Fibroblast of gingiva (primary cell): ENCODE measurements at places on chromosomes 4 and X.

- DNase-seq, result no peak
These were observed 176.2 kb downstream of the RAPGEF2 start for GRCh38 chr4:159279084-159279483.

- DNase-seq, result no peak
These were observed 2246.0 kb downstream of the ARAP2 start for GRCh38 chr4:33998291-33998690.

- no peak for DNase-seq
These were observed 49.5 kb upstream of the STOX2 start for GRCh38 chr4:183855323-183856190.

GRCh38 chrX:24080704-24081103, 25.9 kb downstream of the EIF2S3 start:
- DNase-seq, result no peak

DNA sequence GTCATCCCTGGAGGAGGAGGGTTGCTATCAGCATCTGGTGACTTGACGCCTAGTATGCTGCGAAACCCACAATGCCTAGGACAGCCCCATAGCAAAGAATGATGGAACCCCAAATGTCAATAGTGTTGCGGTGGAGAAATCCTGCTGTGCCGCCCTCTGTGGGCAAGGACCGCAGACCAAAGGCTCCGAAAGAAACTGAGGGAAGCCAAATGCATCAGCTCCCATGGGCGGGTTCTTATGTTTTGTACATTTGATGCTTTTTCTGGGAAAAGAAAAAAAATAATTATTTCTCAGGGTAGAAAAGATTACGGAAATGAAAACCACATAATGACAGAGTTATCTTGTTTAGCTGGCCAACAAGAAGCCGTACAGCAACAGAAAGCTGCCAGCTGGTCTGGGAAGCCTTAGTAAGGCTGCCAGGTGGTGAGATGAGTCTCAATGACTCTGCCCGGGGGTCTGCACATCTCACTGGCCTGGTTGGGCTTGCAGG, 95.0 kb upstream of the TBL1X start:
- DNase-seq, result no peak

DNA sequence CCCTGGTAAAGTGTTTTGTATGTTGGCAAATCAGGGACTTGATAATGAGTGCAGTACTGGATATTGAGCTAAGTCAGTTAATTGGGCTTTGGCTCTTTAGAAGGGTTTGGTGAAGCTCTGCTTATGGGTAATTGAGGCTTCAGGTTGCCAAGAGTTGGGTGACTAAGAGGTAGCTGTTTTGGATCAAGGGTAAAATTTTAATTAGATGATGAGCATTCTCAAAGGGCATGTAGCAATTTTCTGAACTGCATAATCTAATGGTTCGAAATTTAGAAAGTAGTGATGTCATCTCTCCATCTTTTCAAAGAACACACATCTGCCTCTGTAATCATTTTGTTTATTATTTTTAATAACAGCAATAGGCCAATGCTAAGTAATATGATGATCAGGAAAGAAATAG, 5.5 kb upstream of the TRIM2 start:
- peak; percentile 78 for DNase-seq

DNA sequence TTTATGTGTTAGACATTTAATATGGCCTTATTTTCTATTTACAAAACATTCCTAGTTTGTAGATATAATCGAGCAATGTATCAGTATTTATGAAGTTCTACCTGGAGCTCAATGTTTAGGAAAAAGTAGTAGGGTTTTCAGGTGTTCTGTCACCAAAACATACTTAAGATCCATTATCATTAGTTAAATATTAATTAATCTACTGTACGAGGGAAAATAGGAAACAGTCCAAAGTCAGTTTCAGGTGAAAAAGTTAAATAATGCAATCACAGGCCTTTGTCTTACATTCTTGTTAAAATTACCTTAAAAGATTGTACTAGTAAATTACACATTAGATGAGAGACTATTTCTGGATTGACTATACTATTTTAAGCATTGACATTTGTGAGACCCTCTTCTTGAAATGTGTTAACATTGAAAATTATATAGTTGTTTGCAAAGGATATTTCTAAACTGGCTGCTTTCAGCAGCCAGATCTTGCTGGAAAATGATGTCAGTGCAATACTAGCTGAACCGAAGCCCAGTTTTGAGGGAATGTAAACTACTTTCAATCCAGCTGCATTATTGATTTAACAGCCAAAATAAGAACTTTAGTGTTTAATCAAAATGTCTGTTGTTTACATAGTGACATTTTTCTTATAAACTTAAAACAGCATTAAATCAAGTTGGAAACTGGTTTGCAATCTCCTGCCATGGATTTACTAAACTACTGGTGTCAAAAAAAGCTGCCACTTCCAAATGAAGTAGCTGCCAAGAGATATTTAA, 19.3 kb downstream of the GUCY1B1 start:
- peak; percentile 75 for DNase-seq

GRCh38 chr4:30460818-30461217, 259.4 kb upstream of the PCDH7 start:
- DNase-seq, result no peak

- no peak for DNase-seq
These were observed 39.1 kb downstream of the ADGRL3 start for GRCh38 chr4:61239250-61239649.

DNA sequence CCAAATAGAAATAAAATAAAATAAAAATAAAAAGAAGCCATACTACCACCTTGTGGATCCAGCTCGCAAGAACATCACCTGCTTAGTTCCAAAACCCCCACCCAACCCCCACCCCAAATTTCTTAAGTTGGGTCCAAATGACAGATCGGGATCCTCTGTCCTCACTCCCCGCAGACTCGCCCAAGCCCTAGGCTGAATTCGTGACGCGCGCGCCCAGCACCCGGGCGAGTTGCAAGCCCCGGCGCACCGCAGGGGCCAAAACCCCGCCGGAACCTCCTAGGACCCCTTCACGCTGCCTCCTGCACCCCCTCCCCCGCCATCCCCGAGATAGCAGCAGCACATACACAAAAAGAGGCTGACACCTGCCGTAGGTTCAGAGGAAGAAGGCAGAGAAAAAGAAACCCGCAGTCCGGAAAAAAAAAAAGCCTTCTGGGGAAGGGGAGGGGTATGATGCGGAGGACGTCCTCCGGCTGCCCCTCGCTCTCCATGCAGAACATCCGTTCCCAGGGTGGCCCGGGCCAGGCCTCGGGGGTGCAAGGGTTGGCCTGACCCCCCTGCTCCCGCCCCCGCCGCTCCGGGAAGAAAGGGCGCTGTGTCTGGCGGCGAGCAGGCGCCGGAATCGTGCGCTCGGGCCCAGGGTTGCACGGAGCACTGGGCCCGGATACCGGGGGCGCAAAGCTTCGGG, 2.6 kb downstream of the NLGN4X start:
- DNase-seq, result no peak

- no peak for DNase-seq
These were observed 29.8 kb upstream of the ESX1 start for GRCh38 chrX:104284507-104284906.

- DNase-seq, result no peak
These were observed 521.0 kb upstream of the IGFBP7 start for GRCh38 chr4:57631147-57631546.

DNA sequence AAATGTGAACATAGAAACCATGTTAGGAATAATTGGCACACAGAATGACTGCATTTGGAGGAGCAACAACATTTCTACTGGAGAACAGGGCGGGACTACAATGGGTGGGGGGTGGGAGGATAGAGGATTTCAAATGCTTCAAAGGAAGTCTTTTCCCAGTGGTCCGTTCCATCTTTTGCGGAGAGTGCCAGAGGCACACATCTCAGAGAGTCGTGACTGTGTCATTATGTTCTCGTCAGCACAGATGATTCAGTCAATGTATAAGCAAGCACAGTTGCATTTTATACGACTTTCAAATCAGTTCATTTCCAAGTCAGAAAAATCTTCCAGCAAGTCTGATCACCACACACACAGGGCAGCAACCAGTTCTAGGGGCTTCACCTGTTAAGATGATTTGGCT, 22.7 kb upstream of the GPR50 start:
- DNase-seq, result no peak

GRCh38 chr4:134201216-134202161, at the start of gene PABPC4L:
Gene PABPC4L (minus strand): TSS chr4:134201789. CDS start chr4:134201019, 770 bp downstream.
- DNase-seq, result peak; percentile 28

DNA sequence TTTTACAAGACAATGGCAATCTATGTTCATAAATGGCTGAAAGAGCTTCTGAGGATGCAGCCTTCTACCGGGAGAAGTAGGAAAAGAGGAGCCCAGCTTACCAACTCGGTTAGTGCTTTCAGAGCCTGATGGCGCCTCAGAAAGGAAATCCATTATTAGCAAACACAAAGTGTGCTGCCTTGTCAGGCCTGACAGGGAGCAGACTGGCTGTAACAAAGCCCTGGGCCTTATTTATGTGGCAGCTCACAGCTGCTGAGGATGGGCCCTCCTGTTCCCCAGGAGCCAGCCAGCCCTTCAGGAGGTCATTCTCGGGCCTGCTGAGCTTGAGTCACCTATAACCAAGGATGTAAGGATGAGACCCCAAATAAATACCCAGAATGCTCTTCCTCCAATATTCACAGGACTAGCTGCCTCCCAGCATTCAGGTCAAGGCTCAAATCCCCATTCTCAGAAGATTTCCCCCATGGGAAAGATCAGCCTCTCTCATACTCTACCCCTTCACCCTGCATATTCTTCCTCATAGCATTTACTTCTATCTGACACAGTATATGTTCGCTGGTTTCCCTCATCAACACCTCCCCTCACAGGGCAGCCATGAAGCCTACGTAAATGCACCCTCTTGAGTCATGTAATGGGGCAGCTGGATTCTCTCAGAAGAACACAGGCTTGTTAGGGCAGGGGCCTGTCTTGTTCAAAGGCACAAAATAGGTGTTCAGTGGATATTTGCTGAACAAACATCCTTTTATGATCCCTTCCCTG, 227.0 kb upstream of the RASGEF1B start:
- DNase-seq, result no peak

DNA sequence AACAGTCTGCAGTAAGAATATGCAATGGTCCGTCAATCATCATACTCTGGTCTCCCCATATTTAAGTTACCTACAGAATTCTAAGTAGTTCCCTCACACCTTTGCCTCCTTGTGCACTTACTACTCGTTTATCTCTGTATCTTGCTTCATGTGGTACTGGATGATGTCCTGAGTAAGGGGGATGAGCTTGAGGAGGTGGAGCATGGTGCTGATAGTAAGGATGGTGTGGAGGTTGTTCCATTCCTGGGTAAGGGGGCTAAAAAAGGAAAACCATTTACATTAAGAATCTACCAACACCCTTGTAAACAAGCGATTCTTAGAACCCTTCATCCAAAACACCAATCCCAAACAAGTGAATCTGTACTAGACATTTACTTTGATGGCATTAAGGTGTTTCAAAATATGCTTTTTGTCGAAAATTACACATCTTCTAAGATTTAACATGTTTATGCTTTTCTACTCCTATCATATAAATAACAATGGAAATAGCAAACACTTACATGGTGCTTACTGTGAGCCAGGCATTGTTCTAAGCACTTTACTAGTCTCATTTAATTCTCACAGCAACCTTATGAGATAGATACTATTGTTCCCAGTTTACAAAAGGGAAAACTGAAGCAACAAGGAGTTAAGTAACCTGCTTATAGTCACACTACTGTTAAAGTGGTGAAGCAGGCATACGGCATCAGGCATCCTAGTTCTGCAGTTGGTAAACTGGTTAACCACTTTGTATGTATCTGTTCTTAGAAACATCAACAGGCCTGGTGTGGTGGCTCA, 33.5 kb downstream of the YTHDC1 start:
- no peak for DNase-seq

DNA sequence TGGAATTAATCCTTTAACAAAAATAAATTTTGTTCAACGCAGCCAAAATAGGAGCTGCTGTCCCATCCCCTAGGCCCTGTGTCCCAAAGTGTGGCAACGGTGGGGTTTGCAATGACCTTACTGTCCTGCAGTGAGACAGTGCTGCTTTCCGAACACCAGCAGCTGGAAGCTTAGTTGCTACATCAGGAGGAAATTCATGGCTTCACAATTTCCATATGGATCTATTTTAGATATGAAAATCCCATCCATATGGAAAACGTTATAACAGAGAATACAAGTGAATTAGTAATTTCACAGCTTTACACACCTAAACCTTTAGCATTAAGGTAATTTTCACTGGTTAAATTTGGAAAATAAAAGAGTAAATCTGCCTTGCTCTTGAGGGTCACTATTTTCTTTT, 396.3 kb upstream of the TENM3 start:
- DNase-seq, result no peak

GRCh38 chrX:63656871-63657580, 128.0 kb downstream of the ARHGEF9 start:
- peak; percentile 13 for DNase-seq

DNA sequence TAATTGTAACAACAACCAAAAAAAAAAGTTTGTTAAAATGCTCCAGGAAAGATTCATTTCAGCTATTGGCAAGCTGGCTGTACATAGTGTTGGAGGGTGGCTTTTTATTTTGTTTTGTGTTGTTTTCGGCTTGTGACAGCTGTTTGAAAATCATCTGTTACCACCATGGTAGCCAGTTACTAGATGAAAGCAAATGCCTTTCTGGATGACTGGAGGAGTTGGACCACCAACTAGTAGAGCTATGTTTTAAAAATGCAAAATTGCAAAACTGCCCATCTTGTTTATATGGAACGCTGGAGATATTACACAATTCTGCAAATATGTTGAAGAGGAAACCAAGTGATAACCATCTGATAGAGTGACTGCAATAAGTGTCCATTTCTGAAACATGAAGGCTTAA, 53.2 kb upstream of the TNIP3 start:
- DNase-seq, result peak; percentile 90

- DNase-seq, result no peak
These were observed 101.6 kb downstream of the PDE5A start for GRCh38 chr4:119526786-119527550.

GRCh38 chrX:74536832-74537371, 77.5 kb downstream of the RLIM start:
- DNase-seq, result peak; percentile 13

DNA sequence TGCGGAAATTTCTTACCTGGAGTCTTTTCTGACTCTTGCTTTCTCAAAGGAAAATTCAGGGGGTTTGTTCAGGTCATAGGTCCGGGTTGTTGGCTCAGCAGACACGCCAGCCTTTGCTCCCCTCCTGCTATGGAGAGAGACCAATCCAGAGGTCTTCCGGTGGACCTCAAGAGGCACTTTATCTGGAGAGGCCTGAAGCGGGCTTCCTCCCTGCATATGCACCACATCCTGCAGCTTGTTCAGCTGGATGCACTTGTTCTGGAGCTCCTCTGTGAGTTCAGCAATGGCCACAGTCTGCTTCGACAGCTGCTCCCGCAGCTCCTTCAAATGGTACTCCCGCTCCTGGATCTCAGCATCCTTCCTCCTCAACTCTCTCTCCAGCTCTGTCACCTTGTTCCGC, 10.5 kb downstream of the PRKG2 start:
- no peak for DNase-seq

- peak; percentile 49 for DNase-seq
These were observed 568.6 kb upstream of the BOD1L1 start for GRCh38 chr4:14196131-14196530.

- DNase-seq, result no peak
These were observed 138.4 kb downstream of the HNRNPD start for GRCh38 chr4:82235346-82235745.

DNA sequence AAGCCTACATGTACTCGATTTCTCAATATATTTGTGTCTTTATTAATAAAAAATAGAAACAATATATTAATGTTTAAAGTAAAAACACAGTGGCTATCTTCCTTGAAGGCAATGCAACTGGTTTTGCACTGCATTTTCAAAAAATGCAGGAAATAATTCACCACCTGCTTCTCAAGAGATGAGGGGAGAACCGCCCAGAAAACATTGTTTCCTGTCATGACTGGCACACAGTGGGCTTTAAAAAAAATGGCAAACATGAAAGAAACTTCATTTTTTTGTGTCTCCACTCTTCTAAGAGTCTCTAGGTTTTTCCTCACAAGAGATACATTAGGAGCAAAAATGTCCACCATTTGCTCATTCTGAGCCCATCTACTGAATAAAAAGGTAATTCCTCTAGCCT, 50.8 kb upstream of the C4orf50 start:
- DNase-seq, result no peak
